ENCODE measurements at places on chromosomes 7 and 10.

DNA sequence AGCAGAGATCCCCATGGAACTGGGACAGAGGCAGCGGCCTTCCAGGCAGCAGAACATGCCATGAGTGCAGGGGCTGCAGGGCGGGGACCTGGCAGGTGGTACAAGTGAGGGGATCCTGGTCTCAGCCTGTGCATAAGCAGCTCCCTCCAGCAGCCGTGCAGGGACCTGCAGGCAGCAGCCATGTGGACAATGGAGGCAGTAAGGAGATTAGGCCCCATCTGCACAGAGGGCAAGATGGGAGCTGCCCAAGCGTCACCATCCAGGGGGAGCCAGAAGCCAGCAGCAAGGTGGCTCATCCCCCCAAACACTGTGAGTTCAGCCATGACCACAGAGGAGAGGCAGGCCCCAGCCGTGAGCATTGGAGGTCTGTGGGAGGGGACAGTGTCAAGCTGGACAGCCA is 3.1 kb downstream of the DDC start:
- DNase-seq = no peak

GRCh38 chr10:61164458-61165160 is 220.6 kb upstream of the RHOBTB1 start:
- no peak for DNase-seq

- DNase-seq = no peak
Observed at GRCh38 chr7:92121681-92122080, 12.6 kb downstream of the CYP51A1 start.

- DNase-seq = no peak
Observed at GRCh38 chr7:29170781-29171180, 23.8 kb upstream of the CHN2 start.

DNA sequence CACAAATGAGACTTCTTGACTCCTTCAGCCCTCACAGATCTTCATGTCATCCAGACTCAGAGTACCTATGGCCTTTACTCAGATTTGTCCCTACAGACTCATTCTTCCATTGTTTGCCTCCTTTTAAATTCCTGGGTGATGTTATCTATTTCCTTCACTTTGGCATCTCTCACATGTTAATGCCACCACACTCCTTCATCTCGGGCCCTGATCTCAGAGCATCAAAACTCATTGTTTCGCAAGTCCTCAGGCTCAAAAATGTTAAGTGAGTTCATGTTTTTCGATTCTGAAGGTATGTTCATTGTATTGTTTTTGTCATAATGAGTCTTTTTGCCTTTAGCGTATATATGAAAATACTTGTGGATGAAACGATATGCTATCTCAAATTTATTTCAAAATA is 62.3 kb upstream of the AHR start:
- DNase-seq = no peak

- DNase-seq = no peak
Observed at GRCh38 chr10:28664369-28664740, 13.0 kb upstream of the BAMBI start.

DNA sequence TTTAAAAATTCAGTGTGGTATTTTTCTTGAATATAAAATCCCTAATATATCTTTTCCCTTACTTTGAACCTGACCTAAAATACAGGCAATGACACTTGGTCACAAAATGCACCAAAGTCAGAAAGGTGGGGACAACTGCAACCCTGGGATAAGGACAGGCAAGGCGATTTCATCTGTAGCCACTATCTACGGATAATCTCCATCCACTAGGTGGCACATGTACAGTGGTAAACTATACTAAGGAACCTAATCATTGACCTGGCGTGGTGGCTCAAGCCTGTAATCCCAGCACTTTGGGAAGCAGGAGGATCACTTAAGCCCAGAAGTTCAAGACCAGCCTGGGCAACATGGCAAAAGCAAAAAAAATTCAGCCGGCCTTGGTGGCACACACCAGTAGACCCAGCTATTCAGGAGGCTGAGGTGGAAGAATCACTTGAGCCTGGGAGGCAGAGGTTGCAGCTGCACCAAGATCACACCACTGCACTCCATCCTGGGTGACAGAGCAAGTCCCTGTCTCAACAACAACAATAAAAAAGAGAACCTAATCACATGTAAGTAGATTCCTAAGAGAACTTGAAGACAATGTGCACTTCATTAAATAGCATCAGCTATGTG is 98.9 kb downstream of the KMT2C start:
- DNase-seq = peak; percentile 44

DNA sequence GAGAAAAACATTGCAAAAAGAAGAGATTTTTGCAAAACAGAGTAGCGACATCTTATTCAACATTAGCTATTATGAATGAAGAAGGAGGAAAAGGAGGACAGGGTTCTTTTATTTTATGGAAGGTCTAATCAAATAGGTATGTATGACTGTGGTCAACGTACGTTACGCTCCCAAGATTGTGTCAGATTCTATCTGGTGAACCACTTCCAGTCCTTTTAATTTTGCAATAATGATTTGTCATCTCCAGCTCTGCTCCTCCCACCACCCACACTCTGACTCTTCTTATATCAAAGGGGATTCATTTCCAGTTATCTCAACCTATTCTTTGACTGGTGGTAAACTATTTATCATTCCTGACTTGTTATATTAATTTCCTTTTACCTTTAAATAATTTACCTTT is 259.9 kb downstream of the CACNA2D1 start:
- DNase-seq = peak; percentile 92

DNA sequence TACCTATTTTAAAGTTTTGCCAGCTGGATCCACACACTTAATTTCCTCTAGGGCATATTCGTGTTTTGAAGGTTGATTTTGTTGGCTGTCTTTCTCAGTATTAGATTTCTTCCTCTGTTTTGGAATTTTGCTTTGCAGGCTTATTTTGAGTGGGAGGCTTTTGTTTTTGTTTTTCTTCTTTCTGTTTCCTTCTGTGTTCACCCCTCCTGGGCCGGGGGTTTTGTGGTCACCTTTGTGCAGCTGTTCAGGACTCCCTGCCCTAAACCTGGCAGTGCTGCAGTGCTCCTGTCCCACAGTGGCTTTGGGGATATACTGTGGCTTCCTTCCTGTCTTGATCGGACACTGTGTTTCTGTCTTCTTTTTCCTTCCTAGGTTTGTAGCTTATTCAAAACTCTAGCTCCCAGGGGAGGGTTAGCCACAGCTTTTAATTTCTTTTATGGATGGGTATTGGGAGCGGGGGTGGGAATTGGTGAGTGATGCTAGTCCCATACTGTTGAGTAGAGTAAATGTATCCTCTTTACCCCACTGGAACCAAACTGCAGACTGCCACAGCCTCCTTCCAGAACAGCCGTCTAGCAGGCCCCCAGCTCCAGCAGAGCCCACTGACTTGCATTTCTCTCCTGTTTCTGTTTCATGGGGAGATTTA is 228.7 kb upstream of the FZD8 start:
- no peak for DNase-seq

GRCh38 chr7:92061154-92061553 is 73.1 kb downstream of the CYP51A1 start:
- no peak for DNase-seq

DNA sequence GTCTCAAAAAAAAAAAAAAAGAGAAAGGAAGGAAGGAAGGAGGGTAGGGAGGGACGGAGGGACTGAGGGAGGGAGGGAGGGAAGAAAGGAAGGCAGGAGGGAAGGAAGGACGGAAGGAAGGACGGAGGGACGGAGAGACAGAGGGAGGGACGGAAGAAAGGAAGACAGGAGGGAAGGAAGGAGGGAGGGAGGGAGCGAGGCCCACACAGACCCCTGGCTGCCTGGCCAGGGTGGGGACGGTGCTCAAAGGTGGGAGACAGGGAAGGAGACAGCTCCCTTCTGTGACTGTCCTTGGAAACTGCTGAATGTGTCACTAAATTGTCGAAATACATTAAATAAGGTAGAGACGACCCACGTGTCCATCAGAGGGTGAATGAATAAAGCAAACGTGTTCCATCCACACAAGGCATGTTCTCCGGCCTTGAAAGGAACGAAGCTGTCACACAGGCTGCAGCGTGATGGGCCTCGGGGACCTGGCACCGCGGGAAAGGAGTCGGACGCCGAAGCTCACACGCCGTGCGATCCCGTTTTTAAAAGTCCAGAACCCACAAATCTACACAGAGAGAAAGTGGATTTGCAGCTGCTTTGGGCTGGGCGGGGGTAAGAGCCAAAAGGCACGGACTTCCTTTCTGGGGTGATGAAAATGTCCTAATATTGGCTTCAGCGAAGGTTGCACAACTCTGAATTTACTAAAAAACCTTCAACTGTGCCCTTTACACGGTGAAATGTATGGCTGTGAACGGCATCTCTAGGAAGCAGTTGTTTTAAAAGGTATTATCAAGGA is 23.3 kb downstream of the ADAP1 start:
- DNase-seq = peak; percentile 76

DNA sequence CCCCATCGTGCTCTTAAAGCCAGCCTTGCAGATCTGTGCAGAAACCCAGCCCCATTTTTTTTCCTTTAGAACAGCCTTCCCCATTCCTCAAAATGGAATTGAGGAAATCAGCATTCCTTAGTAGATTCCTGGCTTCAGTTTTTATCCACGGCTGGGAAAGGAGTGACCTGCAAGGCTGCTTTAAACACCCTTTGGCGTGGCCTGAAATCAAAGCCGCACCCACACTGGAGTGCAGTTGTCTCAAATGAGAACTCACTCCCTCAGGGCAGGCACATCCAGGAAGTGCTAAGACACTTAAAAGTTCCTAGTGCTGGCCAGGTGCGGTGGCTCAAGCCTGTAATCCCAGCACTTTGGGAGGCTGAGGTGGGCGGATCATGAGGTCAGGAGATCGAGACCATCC is 34.8 kb downstream of the HTR5A start:
- no peak for DNase-seq

- peak; percentile 84 for DNase-seq
Observed at GRCh38 chr7:30433082-30433481, 45.5 kb downstream of the NOD1 start.

DNA sequence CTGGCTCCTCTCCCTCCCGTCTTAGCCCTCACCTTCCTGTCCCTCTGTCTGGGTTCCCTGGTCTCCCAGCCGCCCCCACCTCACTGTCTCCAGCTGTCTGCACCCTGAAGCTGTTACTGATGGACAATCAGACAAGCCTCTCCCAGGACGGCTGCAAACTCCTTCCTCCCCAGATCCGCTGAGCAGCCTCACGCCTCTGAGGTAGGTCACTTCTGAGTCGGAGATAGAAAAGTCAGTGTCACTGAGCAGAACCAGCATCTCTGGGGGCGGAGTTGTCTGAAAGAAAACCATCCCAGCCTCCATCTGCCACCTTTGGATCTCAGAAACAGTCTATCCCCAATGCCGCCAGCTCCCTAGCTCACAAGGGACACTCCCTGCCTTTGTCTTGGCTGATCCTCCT is 27.4 kb downstream of the FAM241B start:
- DNase-seq = no peak

- DNase-seq = no peak
Observed at GRCh38 chr7:74453322-74454011, at the start of gene GTF2IRD1. Gene GTF2IRD1 (plus strand): TSS chr7:74453906. CDS start chr7:74508081, 54,175 bp downstream.

- DNase-seq = no peak
Observed at GRCh38 chr7:76232698-76233097, 31.0 kb downstream of the SRRM3 start.

DNA sequence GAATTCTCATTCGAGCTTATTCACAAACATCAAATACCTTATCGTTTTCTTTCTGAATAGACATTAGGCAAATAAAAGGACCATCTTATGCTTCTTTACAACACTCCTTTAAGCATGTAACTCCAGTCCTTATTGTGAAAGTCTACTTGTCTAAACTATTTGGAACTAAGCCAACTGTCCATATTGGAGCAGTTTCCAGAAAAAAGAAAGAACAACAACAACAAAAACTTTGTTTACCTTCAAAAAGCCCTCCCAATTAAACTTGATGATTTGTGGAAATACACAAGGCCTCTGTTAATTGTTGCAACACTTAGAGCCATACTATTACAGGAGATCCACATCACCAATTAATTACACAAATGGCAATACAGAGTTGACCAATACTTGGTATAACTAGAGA is 163.6 kb downstream of the GALNT11 start:
- no peak for DNase-seq

DNA sequence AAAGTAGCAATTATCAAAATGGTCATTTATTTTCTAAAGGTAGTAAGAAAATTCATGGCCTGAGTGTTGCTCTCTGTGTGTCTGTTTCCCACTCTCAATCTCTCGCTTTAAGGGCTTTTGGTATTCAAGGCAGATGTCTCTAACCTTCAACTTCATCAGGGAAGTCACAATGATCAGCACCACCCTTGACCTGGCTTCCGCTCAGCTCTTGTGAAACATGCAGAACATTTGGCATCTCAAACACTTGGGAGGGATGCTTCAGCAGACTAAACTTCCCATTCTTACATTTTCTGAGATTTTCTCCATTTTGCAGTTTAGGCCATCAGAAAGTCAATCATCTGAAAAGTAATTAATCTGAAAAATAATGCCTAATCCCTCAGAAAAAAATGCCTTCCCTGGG is 129.8 kb downstream of the AOAH start:
- no peak for DNase-seq

- DNase-seq = no peak
Observed at GRCh38 chr7:134284952-134285351, 31.8 kb downstream of the SLC35B4 start.

- DNase-seq = peak; percentile 61
Observed at GRCh38 chr7:156832195-156832877, 60.6 kb downstream of the LMBR1 start.

DNA sequence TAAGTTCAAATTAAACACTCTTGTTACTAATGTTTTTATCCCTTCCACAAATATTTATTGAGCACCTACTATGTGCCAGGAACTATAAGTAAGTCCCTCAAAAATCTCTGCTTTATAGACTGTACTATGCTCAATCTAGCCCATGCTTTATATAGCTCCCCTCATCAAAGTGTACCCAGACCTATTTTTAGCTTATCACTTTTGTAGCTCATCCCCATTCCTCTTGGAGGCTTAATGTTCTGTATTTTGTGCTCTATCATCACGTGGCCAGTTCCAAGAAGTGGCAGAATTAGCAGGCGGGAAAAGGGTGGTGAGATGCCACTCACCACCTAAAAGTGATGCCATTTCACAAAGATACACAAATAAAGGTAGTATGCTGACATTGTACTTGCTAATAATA is 138.1 kb upstream of the BET1 start:
- DNase-seq = no peak

- DNase-seq = no peak
Observed at GRCh38 chr10:45471531-45472310, 97.7 kb downstream of the ALOX5 start.

DNA sequence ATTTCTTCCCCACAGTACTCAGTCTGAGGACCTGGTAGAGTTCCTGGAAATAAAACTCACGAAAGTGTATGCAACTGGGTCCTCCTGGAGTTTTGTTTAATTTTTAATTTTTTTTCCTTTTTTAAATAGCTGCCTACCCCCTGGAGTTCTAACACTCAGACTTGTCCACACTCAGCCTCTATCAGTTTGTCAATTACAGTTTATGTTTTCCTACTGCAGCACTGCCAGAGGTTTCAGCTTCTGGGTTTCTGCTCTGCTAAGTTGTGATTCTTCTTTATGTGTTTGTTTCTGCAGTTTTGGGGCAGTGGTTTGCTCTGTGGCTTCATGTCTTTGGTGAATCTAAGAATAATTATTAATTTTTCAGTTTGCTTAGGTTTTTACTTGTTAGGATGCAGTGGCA is 59.2 kb downstream of the TBC1D12 start:
- no peak for DNase-seq

- DNase-seq = no peak
Observed at GRCh38 chr10:120493411-120494312, 36.6 kb downstream of the PLPP4 start.

- no peak for DNase-seq
Observed at GRCh38 chr10:50293513-50294313, 42.4 kb upstream of the ASAH2 start.

- no peak for DNase-seq
Observed at GRCh38 chr7:32177232-32177631, 107.0 kb upstream of the PDE1C start.

Data from AML-193 (cell line).